ENCODE measurements at places on chromosomes 16 and 17.

- no peak for DNase-seq
Measured at GRCh38 chr17:48463526-48463925, 33.5 kb upstream of the SKAP1 start.

- no peak for DNase-seq
Measured at GRCh38 chr16:13150181-13150885, 248.9 kb downstream of the SHISA9 start.

DNA sequence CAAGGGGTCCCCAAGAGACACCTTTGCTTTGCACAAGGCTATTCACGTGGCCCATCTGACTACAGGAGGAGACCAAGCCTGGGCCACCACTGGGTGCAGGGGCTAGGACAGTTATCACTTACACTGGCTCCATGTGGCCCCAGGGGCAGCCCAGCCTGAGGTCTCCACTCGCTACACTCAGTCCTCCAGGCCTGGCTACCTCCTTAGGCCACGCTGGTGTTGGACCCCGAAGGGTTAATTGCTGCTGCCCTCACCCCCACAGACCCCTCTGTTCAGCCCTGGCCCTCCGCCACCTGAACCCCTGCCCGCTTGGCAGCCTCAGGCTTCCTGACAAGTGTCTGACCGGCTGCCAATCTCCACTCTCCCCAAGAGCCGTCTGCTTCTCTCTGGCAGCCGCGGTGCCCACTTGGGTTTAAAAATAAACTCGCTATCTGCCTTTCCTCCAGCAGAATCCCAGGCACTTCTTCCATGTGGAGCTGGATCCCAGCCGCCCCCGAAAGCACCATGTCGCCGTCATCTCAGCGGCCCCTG lies 27.8 kb downstream of the ADAM11 start:
- DNase-seq, result no peak

DNA sequence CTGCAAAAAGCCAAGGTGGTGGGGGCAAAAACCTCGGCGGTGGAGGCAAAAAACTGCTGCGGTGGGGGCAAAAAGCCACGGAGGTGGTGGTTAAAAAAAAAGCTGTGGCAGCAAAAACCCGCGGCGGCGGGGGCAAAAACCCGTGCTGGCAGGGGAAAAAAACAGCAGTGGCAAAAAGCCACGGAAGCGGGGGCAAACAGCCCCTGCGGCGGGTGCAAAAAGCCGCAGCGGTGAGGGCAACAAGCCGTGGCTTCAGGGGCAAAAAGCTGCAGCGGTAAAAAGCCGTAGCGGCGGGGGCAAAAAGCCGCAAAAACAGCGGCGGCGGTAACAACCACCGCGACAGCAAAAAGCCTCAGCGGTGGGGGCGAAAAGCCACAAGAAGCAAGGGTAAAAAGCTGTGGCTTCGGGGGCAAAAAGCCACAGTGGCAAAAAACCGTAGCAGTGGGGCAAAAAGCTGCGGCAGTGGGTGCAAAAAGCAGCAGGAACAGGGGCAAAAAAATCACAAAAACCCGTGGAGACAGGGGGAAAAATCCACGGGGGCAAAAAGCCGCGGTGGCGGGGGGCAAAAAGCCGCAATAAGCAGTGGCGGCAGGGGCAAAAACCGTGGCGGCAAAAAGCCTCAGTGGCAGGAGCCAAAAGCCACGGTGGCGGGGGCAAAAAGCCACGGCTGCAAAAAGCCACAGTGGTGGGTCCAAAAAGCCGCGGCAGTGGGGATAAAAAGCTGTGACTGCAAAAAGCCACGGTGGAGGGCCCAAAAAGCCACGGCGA lies 193.7 kb downstream of the SHCBP1 start:
- DNase-seq, result no peak

DNA sequence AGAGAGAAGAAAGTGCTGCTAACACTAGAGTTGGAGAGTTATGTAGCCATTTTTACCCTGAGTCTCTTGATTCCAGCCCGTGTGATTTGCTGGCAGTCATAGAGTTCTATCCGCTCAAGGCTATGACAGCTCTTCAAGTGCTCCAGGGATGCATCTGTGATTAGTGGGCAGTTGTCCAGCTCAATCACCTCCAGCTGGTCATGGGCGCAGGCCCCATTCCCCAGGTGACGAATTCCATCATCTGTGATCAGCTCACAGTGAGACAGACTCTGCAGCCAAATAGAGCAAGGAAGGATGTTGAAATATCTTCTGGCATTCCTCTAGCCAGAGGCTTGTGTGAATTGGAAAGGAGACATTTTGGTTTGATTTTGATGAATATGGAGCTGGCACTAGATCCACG lies 38.4 kb upstream of the STAC2 start:
- no peak for DNase-seq

DNA sequence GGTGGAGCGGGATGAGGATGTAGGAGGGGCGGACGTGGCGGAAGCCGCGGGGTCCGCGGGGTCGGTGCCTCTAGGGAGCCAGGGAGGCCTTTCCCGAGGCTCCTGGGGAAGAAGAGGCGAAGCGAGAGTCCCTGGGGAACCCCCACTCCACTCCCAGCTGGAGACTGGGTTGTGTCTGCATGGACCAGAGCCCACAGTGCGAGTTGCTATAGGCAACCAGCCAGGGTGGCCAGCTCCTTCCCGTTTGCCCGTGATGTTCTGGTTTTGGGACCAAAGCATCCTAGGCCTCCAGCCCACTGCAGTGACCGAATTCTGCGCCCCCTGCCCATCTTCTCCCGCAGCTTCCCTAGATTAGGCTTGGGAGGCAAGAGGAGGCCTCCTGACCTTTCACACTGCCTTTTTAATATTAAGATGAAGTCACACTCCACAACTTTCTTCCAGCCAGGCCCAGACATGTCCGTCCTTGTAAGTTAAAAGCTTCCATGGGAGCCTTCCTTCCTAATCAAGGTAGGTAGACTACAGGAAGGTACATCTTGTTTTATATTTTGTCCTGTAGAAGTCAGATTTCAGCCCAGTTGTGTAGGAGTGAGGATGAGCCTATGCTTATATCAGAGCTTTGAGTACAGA lies 469 bp downstream of the AMZ2 start:
- peak; percentile 56 for DNase-seq
